Activated CD8-positive, alpha-beta memory T cell treated with anti-CD3 and anti-CD28 coated beads, Interleukin-2, amount 50 U/mL, for 4 hours (primary cell): ENCODE measurements at places on chromosomes 3 and 15.

DNA sequence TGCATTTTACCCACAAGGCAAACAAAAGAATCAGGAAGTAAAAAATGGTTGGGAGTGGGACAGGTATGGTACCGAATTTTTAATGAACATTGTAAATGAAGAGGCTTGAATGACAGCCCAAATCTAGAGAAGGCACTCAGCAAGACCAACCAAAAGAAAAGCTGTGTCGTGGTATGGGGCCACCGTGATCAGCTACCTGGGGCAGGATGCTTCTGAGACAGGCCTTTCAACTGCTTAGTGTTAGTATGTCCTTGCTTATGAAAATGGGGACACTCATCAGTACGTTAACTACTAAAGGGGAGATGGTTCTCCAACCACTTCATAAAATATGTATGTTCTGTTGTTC, 228.7 kb upstream of the ST8SIA2 start:
- DNase-seq, result no peak

GRCh38 chr3:8625991-8626390, 18.6 kb downstream of the SSUH2 start:
- no peak for DNase-seq

GRCh38 chr3:53156368-53156834, 4.6 kb upstream of the PRKCD start:
- DNase-seq, result no peak

GRCh38 chr3:56321892-56322291, 146.4 kb downstream of the ERC2 start:
- no peak for DNase-seq

GRCh38 chr15:37084602-37085001, 15.7 kb downstream of the MEIS2 start:
- DNase-seq, result no peak

DNA sequence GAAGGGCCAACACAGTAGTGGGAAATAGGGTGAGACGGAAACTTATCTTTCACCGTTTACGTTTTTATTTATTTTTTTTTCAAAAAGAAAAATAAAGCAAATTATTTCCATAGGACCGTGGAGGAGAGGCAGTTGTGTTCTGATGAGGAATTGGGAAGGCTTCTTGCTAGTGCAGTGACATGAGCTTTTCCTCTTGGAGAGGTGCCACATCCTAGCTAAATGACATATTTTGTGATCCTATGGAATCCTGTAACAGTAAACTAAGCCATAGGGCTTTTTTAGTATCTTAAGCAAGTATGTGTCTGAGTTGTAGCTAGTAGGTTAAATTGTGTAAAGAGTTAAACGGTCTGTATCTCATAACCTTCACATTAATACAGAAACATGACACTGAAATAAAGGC, 609.9 kb downstream of the RBMS3 start:
- DNase-seq, result no peak

DNA sequence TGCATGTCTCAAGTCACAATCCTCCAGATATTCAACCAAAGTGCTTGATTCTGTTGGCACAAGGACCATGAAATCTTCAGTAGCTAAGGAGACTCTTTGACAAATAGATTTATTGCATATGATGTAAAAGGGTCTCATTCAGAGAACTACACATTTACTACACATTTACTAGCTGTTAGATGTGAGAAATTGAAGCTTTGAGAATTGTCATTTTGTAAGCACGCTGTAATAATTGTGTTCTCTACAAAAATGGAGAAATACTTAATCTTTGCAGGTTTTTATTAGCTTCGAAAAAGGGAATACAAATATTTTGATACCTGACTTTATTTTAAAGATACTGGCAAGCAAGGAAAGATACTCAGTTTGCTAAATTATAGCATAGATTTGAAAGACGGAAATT, 70.2 kb upstream of the CHD2 start:
- DNase-seq, result no peak

DNA sequence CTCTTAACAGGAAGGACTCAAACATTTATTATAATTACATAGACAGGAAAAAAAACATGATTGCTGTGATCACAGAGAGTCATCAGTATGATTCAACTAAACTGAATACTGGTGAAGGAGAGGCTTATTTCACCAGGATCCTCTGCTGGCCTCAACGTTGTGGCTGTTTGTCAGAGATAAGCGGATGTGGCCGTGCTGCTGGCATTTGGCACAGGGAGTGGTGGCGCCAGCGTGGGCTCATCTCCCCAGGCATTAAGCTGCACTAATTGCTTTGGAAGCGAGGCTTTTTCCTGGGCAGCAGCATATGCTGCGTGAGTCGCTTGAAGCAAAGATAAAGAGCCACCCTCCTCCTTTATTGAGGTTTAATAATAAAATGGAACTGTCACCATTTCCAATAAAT, 306.7 kb downstream of the LRTM1 start:
- DNase-seq, result no peak

- no peak for DNase-seq
Observed at GRCh38 chr3:126003447-126004190, 34.6 kb downstream of the ROPN1B start.

DNA sequence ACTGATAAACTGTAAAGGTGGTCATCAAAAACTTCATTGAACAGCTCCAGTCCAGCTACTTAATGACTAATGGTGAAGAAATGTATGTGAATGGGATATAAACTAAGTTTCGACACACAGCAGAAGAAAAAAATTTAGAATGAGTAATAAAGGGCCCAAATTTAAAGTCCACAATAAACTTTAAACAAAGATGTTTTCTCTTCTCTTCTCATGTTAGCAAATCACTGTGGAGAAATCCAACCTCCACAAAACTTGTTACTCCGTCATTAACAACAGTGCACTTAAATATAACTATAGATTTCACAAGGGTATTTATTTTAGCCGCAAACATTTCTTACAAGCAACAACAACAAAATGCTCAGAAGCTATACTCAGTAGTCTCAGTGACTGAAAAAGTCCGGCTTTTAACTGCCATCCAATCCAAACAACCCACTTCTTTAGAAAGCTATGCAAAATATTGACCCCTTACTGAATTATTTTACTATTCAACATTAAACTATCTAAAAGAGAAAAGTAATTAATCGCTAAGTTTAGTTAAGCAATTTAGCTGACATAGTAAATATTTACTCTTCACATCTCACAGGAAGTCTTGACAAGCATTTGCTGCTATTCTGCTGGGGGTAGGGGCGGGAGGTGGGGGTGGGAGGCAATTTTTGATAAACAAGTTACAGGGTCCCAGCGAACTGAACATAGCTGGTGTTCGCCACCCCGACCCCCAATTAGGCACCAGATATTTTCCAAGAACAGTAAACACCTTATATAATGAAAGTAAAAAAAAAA, 2.4 kb downstream of the IGF2BP2 start:
- no peak for DNase-seq

GRCh38 chr3:43062564-43063040, 43.3 kb downstream of the POMGNT2 start:
- no peak for DNase-seq

DNA sequence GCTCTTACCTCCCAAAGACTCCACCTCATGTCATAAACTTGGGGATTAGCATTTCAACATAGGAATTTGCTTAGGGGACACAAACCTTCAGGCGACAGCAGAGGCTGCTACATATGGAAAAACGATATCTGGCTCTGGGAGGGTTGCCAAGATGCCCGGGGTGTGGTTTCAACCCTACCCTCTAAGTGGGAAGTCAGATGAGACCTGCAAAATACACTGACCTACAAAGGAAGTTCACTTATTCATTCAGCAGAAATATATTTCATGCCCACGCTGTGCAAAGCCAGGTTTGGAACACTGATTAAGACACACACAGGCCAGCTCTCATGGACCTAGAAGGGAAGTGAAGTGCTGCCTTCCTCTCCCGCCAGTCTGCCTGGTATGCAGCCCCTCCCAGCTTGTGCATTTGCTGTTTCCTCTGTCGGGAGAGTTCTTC, 239.3 kb downstream of the FEZF2 start:
- no peak for DNase-seq
